ENCODE measurements at places on chromosomes 6 and 20.

GRCh38 chr6:148758492-148758891 lies 11.7 kb downstream of the UST start:
- DNase-seq: no peak

- no peak for DNase-seq
Observed at GRCh38 chr6:71393471-71393870, 104.9 kb downstream of the OGFRL1 start.

- no peak for DNase-seq
Observed at GRCh38 chr20:38855356-38855755, 49.9 kb downstream of the PPP1R16B start.

DNA sequence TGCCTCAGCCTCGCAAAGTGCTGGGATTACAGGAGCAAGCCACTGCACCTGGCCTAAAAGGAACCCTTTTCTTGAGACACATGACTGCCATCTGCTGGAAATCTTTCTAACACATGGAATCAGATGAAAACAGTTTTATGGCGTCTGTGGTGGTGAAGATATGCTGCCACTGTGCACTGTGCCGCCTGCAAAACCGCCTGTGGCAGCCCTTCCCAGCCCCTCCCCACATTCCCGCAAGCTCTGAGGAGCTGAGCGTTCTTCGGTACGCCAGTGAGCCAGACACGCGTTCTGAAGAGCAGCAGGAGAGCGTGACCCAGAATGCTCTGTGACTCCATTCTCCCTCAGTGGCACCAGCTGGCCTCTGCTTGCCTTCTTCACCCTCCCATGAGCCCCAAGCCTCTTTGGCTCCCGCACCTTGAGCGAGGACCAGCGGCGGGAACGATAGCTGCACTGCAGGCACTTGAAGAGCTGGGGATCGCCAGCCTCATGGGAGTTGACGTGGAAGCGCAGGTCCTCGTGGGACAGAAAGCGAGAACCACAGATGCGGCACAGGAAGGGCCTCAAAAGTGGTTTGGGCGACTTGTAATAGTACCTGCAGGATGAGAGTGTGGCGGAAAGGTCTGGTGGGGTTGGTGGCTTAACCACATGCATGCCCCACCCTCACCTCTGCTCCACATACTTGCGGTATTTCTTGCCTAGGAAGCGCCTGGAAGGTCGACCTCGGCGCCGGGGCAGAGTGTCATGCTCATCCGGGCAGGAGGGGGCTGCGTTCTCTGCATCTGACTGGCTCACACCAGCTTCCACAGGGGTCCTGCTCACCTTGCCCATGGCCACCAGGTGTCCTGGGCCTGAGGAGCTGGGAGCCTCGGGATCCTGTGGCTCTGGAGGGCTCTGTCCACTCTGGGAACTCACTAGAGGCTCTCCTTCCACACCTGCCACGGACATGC lies 8.7 kb downstream of the ZNF335 start:
- DNase-seq: peak; percentile 85

- no peak for DNase-seq
Observed at GRCh38 chr6:67812693-67813092, 822.4 kb upstream of the ADGRB3 start.

GRCh38 chr6:98871821-98872220 lies 37.4 kb downstream of the POU3F2 start:
- no peak for DNase-seq

- peak; percentile 38 for DNase-seq
Observed at GRCh38 chr20:35091816-35092523, 637 bp downstream of the TRPC4AP start.

DNA sequence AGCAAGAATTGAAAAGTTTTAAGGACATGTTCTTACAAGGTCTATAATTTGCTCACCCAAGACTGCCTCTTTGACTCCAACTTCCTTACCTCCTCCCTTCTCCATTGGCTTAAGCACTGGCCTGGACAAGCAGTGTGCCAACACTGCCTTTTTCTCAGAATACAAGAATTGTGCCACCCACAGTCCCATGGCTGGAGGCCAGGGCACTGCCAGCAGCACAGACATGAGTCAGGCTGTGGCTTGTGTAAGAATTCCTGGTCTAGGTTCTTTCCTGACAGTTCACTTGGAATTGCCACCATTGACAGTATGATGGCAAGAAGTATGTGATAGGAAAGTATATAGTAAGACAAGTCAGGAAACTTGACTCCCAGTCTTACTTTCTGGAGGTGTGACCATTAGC lies 202.7 kb upstream of the MARCKS start:
- no peak for DNase-seq

DNA sequence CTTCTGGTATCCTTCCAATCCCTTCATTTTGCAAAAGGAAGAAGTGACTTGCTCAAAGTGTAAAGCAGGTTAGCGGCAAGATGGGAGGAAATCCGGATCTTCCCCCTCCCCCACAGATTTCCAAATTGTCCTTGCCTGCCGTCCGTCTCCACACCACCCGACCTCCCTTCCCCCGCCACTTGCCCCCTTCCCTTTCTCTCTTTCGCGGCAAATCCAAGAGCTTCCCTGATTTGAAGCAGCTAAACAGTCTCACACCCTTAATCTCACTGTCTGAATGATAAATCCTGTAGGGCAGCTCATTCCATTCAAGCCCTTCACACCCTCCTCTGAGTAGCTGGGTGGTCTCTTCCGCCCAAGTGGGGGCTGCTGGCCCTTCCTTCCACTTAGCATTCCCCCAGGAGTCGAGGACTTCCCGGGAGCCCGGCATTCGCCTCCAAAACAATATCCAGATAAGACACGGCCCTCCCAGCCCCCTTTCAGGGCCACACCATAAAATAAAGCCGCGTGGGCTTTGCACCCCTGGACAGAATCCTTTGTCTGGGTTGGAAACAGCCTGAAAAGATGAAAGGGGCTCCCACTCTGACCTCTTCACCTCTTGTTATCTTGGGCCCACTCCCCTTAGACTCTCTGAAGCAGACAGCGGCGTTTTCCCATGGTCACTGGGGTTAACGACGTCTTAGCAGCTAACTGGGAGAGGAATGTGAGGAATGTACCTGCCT lies 44.0 kb upstream of the PIM1 start:
- peak; percentile 82 for DNase-seq

DNA sequence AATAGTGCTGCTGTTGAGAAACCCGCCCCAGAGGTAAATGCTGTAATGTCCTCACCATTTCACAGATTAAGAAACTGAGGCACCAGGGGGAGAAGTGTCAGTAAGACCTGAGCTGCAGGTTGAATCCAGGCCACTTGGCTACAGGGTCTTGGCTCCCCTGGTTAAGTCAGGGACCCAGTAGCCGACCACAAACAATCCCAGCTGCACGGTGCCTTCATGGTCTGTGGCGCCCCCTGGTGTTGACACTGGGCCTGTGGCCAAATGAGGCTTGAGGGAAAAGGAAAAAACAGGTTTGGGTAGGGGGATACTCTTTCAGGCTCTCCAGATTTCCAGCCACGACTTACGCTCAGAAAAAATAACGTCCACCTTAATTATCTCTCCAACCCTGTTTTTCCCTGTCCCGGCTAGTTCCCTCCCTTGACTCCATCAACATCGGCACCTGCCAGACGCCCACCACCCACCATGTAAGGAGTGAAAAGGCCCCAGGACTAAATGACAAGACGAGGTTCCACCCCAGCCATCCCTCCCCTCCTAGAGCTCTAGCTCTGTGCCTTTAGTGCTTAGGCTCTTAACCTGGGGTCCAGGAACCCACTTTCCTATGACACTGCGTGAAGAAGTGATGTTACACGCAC lies 47.7 kb upstream of the POLR1H start:
- peak; percentile 54 for DNase-seq

- no peak for DNase-seq
Observed at GRCh38 chr20:25277051-25277801, 29.3 kb downstream of the PYGB start.

- peak; percentile 69 for DNase-seq
Observed at GRCh38 chr20:12207875-12208274, 290.2 kb downstream of the BTBD3 start.

GRCh38 chr6:124441450-124441849 lies 520.8 kb upstream of the RNF217 start:
- no peak for DNase-seq

- peak; percentile 97 for DNase-seq
Observed at GRCh38 chr6:125899726-125900182, 56.8 kb upstream of the HINT3 start.

DNA sequence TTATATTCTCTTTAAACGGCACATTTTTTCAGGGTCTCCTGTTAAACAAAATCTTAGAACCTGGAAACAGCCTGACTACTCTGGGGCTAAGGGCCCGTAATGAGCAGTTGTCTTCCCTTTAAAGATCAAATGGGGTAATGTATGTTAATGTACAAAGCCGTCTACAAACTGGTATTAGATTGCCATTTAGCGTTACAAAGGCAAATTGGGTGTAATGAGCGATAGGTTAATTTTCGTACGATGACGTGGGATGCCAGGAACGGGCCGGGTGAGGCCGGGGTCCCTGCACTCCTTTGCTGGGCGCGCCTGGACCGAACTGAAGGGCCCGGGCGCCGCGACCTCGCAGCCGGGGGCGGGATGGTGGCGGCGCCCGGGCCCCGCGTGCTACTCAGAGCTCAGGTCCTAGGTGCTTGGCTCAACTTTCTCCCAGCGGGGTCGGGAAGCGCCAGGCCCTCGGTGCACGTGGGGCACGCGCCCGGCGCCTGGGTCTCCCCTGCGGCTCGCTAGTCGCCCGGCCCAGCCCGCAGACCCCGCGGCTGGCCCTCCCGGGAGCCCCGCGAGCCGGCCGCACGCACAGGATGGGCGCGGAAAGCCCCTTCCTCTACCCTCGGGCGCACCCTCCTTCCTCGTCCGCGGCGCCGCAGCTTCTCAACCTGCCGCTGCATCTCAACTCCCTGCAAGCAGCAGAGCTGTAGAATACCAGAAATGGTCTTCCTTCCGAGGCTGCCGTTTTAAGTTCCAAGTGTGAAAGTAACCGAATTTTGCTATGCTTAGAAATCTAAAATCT lies 5.9 kb downstream of the NKX2-4 start:
- DNase-seq: peak; percentile 31

DNA sequence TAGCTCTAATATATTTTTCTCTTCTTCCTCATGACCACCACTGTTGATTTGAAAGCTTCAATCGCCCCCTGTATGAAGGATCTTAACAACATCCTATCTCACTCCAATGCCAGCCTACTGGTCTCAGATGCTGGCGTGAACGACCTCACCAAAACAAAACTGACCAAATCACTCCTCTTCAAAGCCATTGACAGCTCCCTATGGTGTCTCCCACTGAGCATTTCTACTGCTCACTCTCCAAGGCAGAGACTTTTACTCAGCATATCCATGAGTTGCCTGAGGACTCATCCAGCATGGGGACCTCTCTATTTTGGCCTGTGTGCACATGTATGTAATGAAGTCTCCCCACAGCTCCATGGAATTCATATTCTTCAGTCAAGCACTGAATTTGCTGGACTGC lies 520.4 kb downstream of the TFAP2B start:
- no peak for DNase-seq

GRCh38 chr6:151352410-151353396 lies 38.7 kb downstream of the ZBTB2 start:
- no peak for DNase-seq

- DNase-seq: peak; percentile 44
Observed at GRCh38 chr20:46111028-46111835, 6.9 kb upstream of the CD40 start.

GRCh38 chr6:106051226-106051625 lies 34.9 kb upstream of the PRDM1 start:
- no peak for DNase-seq

GRCh38 chr6:9458424-9458823 lies 956.5 kb downstream of the TFAP2A start:
- peak; percentile 98 for DNase-seq
